Tibial artery (tissue), 4 donors: ENCODE measurements at places on chromosomes 7 and 10.

DNA sequence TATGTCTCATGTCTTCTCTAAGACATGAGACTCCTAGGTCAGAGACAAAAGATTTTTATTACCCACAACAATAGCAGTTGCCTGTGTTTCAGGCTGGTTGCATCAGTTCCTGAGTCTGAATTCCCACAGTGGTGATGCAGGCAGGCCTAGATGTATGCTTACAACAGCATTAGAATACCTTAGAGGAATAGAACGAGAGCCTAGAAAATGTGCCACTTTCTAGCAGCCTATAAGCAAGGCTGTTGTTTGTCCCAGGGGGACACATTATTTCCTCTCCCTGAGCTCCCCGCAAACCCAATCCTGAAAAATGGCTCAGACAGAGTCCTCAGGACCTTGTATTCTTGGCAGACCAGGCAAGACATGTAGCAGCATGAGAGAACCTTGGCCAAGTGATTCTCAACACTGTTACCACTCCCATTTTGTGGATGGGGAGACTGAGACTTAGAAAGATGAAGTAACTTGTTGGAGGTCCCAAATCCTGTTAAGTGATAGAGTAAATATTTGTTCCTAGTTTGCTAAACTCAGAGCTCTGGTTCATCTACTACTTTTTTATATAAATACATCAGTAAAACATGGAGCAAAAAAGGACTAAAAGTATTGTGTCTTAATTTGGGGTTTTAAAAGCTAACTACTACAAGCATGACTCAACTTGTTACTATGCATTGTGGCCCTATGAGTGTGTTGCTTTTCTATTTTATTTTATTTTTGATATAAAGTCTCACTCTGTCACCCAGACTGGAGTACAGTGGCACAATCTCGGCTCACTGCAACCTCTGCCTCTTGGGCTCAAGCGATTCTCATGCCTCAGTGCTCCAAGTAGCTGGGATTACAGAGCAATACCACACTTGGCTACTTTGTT, 14.2 kb downstream of the VTI1A start:
- H3K27me3 ChIP-seq = no peaks in the 10 kb centered on the region
- peaks cover 34% of the 10 kb centered on the region for H3K36me3 ChIP-seq
- H3K4me1 ChIP-seq = no peaks in the 10 kb centered on the region
- no peak overlapping the region for H3K4me3 ChIP-seq
- DNase-seq = no peak
- no peak overlapping the region for H3K27ac ChIP-seq

DNA sequence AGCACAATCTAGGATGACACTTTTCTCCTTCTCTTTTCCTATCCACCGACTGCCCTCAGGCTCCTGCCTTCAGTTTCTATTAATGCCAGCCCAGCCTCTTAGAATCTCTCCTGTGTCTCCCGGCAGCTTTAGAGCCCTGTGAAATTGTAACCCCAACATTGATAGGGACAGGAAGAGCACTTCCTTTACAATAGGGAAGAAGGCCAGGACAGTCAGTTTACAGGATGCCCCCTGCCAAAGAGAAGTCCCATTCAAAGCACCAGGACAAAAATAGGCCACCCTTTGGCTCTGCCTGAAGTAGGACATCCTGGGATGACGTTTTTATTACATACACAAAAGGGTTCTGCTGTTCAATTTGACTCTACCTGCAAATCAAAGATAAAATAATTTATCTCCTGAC, 64.7 kb upstream of the ANK3 start:
- H3K4me3 ChIP-seq = no peak overlapping the region
- H3K27ac ChIP-seq = no peak overlapping the region
- no peak for DNase-seq
- no peaks in the 10 kb centered on the region for H3K36me3 ChIP-seq
- H3K4me1 ChIP-seq = no peaks in the 10 kb centered on the region

DNA sequence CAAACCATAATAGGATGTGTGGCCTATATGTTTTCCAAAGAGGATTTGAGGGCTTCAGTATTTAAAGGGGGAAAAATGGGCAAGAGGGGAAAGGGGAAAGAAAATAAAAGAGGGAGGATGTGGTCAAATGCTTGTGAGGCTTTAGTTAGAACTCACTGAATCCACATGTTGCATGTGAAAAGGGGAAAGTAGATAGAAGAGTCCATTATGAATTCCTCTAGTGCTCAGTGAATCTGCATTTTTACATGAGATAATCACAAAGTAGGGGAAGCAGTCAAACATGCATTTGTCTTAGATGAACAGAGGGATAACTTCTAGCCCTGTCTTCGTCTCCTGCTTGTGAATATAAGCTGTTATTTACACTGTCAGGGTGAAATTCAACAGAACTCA, 24.6 kb upstream of the AKAP9 start:
- no peak for DNase-seq
- H3K27me3 ChIP-seq = no peaks in the 10 kb centered on the region
- H3K27ac ChIP-seq = no peak overlapping the region

DNA sequence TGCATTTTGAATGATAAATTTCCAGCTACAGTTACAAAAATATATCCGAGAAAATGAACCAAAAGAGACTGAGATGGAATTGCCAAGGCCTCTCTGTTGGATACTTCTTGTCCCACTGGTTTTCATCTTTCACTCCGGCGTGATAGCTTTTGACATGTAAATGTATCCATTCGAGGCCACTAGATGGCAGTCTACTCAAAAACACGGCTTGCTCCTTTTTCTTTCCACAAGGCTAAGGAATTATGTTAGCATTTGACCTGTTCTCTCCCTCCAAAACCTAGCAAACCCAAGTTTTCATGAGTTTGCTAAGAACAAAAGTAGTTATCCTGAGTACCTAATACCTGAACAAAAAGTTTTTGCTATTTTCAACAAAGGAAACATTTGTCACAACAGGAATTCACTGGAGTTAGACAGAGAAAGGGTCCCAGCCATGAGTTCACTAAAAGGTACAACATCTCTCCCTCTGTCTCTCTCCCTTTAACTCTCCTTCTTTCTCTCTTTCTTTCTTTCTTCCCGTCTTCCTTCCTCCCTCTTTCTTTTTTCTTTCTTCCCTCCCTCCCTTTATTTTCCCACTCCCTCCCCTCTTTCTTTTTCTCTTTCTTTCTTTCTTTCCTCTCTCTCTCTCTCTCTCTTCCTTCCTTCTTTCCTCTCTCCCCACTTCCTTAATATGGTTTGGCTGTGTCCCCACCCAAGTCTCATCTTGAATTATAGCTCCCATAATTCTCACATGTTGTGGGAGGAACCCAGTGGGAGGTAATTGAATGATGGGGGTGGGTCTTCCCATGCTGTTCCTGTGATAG, 207.9 kb upstream of the MYO3A start:
- no peak for DNase-seq
- no peaks in the 10 kb centered on the region for H3K36me3 ChIP-seq
- H3K27ac ChIP-seq = no peak overlapping the region
- no peak overlapping the region for H3K4me3 ChIP-seq
- no peaks in the 10 kb centered on the region for H3K27me3 ChIP-seq

DNA sequence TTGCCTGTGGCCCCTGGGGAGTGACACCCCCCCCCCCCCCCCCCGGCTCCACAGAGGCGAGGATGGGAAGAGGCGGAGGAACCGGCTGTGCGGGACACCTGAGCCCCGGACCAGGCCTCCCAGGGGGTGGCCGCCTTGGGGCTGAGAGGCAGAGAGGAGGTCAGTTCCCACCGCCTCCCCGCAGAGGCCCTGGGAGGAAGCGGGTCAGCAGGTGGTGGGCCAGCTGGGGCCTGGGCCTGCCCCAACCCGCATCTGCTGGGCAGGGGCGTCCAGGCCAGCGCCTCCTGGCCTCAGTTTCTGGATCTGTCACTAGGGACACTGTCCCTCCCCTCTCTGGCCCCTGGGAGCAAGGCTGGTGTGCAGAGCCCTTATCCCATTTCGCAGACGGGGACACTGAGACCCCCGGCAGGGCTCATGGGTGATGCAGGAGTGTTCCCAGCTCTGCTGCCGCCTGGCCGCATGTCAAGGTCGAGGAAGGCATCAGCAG, 14.6 kb upstream of the LFNG start:
- no peak overlapping the region for H3K4me3 ChIP-seq
- H3K27ac ChIP-seq = no peak overlapping the region
- H3K4me1 ChIP-seq = peaks cover 19% of the 10 kb centered on the region
- DNase-seq = no peak

DNA sequence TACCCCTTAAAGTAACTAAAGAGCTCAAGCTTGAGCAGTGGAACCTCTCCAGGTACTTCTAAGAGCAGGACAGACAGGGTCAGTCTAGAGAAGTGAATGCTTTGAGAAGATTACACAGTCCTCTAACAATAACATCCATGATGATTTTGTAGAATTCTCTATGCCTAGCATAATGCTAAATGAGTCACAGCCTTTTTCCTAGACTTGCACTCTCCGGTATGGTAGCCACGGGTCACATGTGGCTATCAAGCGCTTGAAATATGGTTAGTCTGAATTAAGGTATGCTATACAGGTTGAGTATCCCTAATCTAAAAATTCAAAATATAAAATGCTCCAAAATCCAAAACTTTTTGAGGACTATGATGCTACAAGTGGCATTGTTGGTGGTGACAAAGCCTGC, 166.6 kb upstream of the MKLN1 start:
- no peak overlapping the region for H3K27ac ChIP-seq
- H3K36me3 ChIP-seq = no peaks in the 10 kb centered on the region
- H3K4me3 ChIP-seq = no peak overlapping the region
- no peaks in the 10 kb centered on the region for H3K4me1 ChIP-seq
- no peaks in the 10 kb centered on the region for H3K27me3 ChIP-seq

DNA sequence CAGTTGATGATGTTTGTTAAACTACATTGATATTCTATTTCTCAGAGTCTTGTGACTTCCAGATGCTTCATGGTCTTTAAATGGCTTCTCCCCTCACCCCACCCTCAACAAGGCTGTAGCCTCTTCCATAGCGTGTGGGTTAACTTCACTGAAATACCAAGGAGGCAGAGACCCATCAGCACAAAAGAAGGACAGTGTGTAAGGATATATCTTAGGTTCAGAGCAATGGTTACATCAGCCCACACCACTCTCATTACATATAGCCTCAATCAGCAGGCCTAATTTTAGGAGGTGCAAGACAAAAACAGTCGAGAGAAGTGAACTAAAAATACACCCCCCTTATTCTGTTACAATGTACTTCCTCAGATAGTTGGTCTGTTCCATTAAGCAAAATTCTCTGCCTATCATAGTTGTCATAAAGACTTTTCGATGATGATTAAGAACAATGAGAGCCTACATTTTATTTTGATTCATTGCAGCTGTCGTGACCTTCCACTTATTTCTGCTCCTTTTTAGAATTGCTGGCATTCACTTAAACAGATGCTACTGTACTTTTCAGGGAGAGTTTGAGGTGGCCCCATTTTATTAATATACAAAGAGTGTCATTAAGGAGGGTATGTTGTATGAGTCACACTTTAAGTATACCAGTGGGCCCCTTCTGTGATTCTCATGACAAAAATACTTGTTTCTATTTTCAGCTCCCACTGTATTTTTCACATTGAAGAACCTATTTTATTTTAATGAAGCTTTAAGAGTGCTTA, 52.1 kb downstream of the WIPF3 start:
- no peaks in the 10 kb centered on the region for H3K27me3 ChIP-seq
- no peak overlapping the region for H3K27ac ChIP-seq
- H3K36me3 ChIP-seq = no peaks in the 10 kb centered on the region
- H3K4me1 ChIP-seq = peaks cover 25% of the 10 kb centered on the region

GRCh38 chr7:24384362-24385030, 100.5 kb downstream of the NPY start:
- H3K27ac ChIP-seq = no peak overlapping the region
- no peak for DNase-seq
- H3K4me3 ChIP-seq = no peak overlapping the region

- H3K4me3 ChIP-seq = no peak overlapping the region
- no peak for DNase-seq
- H3K36me3 ChIP-seq = no peaks in the 10 kb centered on the region
- H3K27me3 ChIP-seq = no peaks in the 10 kb centered on the region
- H3K4me1 ChIP-seq = no peaks in the 10 kb centered on the region
- no peak overlapping the region for H3K27ac ChIP-seq
These were observed 52.6 kb upstream of the ST8SIA6 start for GRCh38 chr10:17506856-17507471.

- H3K27me3 ChIP-seq = no peaks in the 10 kb centered on the region
- H3K4me3 ChIP-seq = no peak overlapping the region
- H3K36me3 ChIP-seq = no peaks in the 10 kb centered on the region
- no peak overlapping the region for H3K27ac ChIP-seq
- H3K4me1 ChIP-seq = no peaks in the 10 kb centered on the region
- DNase-seq = no peak
These were observed 127.8 kb upstream of the ADCY1 start for GRCh38 chr7:45446195-45446944.

- H3K4me3 ChIP-seq = no peak overlapping the region
- H3K27me3 ChIP-seq = no peaks in the 10 kb centered on the region
- no peak for DNase-seq
These were observed 70.0 kb upstream of the COL13A1 start for GRCh38 chr10:69731698-69732097.

GRCh38 chr10:83929399-83929798, 209.9 kb upstream of the GHITM start:
- no peak for DNase-seq
- H3K27me3 ChIP-seq = no peaks in the 10 kb centered on the region
- no peaks in the 10 kb centered on the region for H3K4me1 ChIP-seq
- no peaks in the 10 kb centered on the region for H3K36me3 ChIP-seq

GRCh38 chr7:77738871-77739270, 42.6 kb downstream of the RSBN1L start:
- peaks cover 6% of the 10 kb centered on the region for H3K4me1 ChIP-seq
- no peak for DNase-seq
- H3K27ac ChIP-seq = no peak overlapping the region
- no peak overlapping the region for H3K4me3 ChIP-seq
- H3K36me3 ChIP-seq = peaks cover under 1% of the 10 kb centered on the region

DNA sequence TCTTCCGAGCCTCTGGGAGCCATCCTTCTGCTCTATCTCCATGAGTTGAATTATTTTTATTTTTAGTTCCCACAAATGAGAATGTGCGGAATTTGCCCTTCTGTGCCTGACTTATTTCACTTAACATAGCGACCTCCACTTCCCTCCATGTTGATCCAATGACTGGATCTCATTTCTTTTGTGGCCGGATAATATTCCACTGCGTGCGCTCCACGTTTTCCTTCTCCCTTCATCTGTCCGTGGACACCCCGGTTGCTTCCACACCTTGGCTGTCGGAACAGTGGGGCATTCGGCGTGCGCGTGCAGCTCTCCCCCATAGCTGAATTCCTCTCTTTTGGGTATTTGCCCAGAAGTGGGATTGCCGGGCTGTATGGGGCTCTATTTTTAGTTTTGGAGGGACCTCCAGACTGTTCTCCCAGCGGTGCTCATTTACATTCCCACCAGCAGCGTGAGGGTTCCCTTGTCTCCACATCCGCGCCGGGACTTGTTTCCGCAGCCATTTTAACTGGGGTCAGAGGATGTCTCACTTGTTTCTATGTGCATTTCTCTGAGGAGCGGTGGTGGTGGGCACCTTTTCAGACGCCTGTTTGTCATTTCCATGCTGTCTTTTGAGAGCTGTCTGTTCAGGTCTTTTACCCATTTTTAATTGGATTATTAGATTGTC, 51.0 kb upstream of the SUN1 start:
- H3K4me1 ChIP-seq = peaks cover 17% of the 10 kb centered on the region
- no peak for DNase-seq

- peak overlapping the region; percentile 65 for H3K4me3 ChIP-seq
- no peak for DNase-seq
- no peaks in the 10 kb centered on the region for H3K36me3 ChIP-seq
- H3K27me3 ChIP-seq = peaks cover 6% of the 10 kb centered on the region
- H3K4me1 ChIP-seq = peaks cover 6% of the 10 kb centered on the region
These were observed 1.2 kb downstream of the MACROH2A2 start for GRCh38 chr10:70053841-70054288.

GRCh38 chr10:4391683-4392082, 434.3 kb upstream of the AKR1E2 start:
- H3K4me3 ChIP-seq = no peak overlapping the region
- no peaks in the 10 kb centered on the region for H3K27me3 ChIP-seq
- H3K36me3 ChIP-seq = no peaks in the 10 kb centered on the region
- H3K4me1 ChIP-seq = no peaks in the 10 kb centered on the region
